ENCODE measurements at places on chromosomes 3 and 15.

GRCh38 chr3:181707980-181708379 lies 3.7 kb upstream of the SOX2 start:
- no peak for DNase-seq

DNA sequence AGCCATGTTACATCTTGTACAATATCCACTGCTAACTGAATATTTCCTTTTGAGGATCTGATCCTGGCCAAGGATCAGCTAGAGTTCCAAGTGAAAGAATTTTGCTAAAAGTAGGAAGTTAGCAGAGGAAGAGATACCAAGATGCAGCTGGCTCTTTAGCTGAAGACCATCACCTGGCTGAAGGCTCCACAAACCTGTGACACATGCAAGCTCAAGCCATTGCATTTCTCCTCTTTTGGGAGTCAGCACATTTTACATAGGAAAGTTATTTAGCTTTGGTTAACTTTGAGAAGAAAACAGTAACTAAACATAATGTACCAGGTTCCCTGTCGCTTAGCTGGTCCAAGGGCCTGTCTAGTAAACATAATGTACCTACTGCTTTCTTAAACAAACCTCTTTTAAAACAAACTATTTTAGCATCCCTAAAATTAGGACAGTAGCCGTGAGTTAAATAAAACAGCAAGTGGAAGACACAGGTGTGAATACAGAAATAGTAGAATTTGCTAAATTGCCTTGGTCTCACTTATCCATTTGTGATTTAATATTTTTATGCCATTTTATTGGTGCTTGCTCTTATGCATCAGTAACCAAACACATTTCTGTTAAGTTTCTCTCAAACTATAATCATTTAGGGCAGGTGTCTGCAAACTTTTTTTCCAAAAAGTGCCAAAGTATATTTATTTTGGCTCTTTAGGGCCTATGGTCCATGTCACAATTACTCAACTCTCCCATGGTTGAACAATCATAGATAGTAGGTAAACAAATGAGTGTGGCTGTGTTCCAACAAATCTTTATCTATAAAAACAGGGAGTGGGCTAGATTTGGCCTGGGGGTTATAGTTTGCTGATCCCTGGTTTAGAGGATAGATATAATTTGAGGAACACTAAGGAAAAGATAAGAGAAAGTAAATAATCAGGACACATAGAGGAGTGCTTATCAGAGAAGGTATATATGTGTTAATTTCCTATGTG lies 11.2 kb downstream of the GCSAM start:
- DNase-seq: no peak

DNA sequence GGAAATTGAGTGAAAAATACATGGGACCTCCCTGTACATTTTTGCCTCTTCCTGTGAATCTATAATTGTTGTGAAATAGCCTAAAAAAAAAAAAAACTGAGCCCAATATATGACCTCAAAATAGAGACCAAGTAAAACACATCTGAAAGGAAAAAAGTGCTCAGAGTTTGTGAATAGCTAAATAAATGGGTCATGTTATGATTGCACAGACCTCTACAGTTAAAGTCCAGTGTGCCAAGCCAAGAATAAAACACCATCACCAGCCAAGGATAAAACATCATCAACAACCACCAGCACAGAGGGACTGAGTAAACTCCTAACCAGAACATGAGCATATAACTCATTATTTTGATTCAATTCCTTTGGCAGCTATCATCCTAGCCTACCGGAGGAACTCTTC lies 115.6 kb upstream of the AGTR1 start:
- DNase-seq: no peak

DNA sequence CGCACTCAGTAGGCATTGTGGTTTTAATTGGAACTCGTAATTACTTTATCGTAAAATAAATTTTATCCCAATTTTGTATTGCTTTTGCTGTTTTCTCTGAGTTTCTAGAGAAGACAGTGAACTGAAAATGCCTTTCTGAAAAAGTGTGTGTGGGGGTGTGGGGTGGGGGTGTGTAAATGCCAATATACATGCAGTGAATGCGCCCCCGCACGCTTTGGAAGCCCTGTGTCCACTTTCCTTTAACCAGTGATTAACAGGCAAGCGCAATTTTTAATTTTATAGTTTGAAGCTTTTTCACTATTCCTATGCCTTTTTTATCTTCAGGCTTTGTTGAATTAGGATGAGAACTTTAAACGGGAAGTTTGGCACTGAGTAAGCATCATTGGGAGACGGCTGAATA lies 47.4 kb upstream of the GMNC start:
- no peak for DNase-seq

GRCh38 chr3:122443090-122443489 lies 27.2 kb upstream of the WDR5B start:
- no peak for DNase-seq

- no peak for DNase-seq
These were observed 42.3 kb downstream of the KLHL6 start for GRCh38 chr3:183513046-183513706.

GRCh38 chr15:65412556-65412955 lies 10.2 kb downstream of the IGDCC4 start:
- no peak for DNase-seq

GRCh38 chr15:90037961-90038631 lies 37.0 kb downstream of the ZNF710 start:
- no peak for DNase-seq
